B cell (primary cell): ENCODE measurements at places on chromosomes 4 and X.

GRCh38 chr4:181517491-181517890, 725.7 kb upstream of the TENM3 start:
- DNase-seq, result no peak

- no peak for DNase-seq
Measured at GRCh38 chrX:97787849-97788248, 904.1 kb downstream of the RPA4 start.

- no peak for DNase-seq
Measured at GRCh38 chrX:22629105-22629725, 356.5 kb downstream of the CBLL2 start.

- no peak for DNase-seq
Measured at GRCh38 chrX:72029483-72030411, 102.0 kb downstream of the RTL5 start.

DNA sequence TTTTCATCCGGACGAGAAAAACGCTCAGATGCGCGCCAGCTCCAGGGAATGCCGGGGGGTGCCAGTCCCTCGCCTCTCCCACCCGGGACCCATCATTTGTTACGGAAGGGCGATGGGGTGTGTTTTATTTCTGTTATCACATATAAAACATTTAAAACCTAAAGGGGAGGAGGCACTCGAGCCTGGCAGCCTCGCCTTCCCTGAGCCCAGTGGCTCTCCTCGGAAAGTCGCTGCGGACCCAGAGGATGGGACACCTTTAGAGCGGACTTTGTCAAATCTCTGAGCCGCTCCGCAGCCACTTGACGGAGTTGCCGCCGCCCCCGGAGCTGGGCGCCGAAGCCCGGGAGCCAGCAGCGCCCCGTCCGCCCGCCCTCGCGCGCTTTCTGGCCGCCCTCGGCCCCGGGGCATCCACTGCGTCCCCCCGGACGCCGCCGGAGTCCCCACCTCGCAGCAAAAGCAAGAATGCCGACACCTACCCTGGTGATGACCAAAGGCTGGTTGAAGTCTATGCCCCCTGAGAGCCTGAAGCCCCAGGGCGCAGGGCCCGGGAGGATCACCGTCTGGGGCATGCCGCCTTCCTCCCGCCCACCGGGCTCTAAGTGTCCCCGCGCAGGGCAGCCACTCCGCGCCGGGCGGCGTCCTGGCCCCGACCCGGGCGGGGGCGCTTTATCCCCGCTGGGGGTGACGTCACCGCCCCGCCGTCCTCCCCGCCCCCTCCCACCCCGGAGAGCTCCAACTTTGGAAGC, at the start of gene PDLIM3:
Gene PDLIM3, minus strand, starts transcription at position 642 of the 746 bp plus-strand sequence. Its CDS starts 73 bp downstream, at position 569.
- peak; percentile 34 for DNase-seq

GRCh38 chrX:150085881-150086280, 147.6 kb upstream of the EOLA2 start:
- DNase-seq, result no peak

GRCh38 chr4:32562010-32562409, 1841.8 kb downstream of the PCDH7 start:
- no peak for DNase-seq

GRCh38 chrX:51257490-51257889, 75.1 kb upstream of the NUDT10 start:
- no peak for DNase-seq

DNA sequence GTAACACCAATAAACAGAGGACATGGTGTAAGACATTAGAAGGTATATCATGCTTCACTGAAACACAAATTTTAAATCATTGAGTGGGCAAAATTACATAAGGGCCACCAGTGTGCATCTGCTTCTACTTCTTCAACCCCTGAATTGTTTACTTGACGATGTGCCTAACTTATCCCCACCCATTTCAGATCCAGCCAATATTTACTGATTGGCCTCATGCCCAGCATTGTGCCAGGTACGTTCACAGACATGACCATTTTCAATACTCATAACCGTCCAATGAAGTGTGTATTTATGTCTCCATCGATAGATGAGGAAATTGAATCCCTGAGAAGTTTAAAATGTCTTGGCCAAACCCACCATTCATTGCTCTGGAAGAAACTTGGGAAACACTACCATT, 208.3 kb upstream of the MID1 start:
- DNase-seq, result no peak

- DNase-seq, result no peak
Measured at GRCh38 chrX:35507701-35508100, 290.4 kb upstream of the MAGEB16 start.

GRCh38 chr4:159366966-159367780, 264.3 kb downstream of the RAPGEF2 start:
- no peak for DNase-seq

GRCh38 chrX:39459952-39460351, 637.8 kb downstream of the BCOR start:
- DNase-seq, result no peak

- peak; percentile 59 for DNase-seq
Measured at GRCh38 chrX:17737986-17738713, 857 bp downstream of the SCML1 start.

GRCh38 chrX:140804292-140804691, 94.7 kb downstream of the LINC00632 start:
- DNase-seq, result no peak

DNA sequence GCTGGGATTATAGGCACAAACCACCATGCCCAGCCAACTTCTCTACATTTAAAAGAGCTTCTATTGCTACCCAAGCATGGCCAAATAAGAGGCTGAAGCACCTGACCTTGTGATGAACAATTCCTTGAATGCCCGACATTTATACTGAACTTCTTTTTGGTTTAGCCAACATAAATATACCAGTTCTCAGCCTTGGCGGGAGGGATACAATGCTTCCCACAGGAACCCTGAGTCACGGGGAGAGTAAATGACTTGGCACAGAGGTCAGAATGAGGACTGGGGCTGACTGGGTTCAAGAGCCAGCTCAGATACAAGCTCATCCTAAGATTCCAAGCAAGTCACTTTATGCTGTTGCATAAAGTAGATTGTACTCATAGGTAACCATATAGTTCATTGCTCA, 6.1 kb downstream of the HOPX start:
- DNase-seq, result no peak

GRCh38 chrX:13760426-13760825, 25.9 kb downstream of the OFD1 start:
- no peak for DNase-seq

DNA sequence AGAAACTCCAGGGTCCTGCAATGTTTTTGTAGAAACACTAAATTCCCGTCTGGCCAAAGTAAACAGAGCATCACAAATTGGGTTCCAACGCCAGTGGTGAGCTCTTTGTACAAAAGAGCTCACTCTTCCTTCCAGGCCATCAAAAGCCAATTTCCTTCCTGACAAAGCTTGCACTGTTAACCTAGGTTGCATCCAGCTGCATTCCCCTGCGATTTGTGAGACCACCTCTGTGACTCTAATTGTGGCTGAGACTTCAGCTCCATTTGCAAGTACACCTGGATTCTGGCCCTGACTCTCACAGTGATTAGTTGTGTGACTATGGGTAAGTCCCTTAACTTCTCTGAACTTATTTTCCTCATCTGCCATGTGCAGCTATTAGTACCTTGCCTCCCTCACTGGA, 212.5 kb upstream of the CXorf66 start:
- DNase-seq, result no peak

- DNase-seq, result peak; percentile 17
Measured at GRCh38 chr4:48778431-48779094, 1.5 kb downstream of the FRYL start.

DNA sequence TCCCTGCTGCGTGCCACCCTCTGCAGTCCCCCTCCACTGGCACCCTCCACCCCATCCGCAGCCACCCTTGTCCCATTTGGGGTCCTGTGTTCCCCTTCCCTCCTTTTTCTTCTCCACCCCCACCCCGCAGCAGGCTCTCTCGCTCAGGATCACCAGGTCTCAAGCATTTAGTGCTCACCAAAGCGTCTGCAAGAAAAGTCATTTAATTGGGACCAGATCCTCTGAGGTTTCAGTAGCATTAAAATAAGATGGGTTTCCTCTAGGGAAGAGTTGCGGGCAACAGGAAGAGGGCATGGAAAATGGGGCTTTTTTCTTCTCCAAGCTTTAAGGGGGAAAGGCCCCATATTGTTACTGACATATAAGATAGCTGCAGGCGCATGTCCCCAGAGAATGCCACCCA, 4.9 kb upstream of the HAUS7 start:
- no peak for DNase-seq

GRCh38 chr4:173314715-173315114, 19.4 kb downstream of the HMGB2 start:
- DNase-seq, result no peak

GRCh38 chrX:6002056-6002455, 226.6 kb downstream of the NLGN4X start:
- no peak for DNase-seq

GRCh38 chr4:175062183-175062592, 144.0 kb downstream of the ADAM29 start:
- peak; percentile 3 for DNase-seq

DNA sequence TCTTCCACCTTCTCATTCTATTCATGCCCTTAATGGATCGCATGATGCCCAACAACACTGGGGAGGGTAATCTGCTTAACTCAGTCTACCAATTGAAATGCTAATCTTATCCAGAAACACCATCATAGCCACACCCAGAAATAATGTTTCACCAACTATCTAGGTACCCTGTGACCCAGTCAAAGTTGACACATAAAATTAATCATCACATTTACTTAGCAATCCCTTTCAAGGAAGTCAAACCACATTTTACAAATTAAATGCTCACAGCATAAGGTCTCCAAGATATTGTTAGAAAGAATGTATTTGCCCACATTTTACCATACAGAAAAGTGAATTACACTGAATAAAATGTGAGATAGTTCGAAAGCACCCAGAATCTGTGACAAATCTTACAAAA, 92.5 kb downstream of the PRSS12 start:
- DNase-seq, result no peak

GRCh38 chr4:133943081-133943480, 258.5 kb downstream of the PABPC4L start:
- no peak for DNase-seq

GRCh38 chr4:176309046-176309445, 10.7 kb upstream of the SPCS3 start:
- DNase-seq, result peak; percentile 14

DNA sequence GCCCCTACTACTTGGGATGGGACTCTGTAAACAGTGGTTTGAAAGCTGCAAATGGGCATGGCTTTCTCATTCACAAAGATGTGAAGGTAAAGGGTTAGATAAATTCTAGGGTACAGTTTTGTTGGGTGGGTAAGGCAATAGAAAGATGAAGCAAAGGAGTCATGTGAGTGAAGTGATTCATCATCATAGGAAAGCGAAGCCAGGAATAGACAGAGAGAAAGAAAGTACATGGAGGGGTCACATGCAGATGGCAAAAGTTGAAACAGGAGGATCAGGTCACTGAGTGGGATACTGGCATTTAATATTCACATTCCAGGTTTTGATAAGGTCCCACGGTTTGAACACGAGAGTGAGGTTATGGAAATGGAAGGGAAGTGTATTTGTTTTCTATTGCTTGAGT, 8.2 kb upstream of the ABCG2 start:
- DNase-seq, result no peak

- DNase-seq, result no peak
Measured at GRCh38 chr4:31999848-32000247, 1279.7 kb downstream of the PCDH7 start.

- DNase-seq, result no peak
Measured at GRCh38 chr4:104272966-104273365, 221.7 kb downstream of the CXXC4 start.

DNA sequence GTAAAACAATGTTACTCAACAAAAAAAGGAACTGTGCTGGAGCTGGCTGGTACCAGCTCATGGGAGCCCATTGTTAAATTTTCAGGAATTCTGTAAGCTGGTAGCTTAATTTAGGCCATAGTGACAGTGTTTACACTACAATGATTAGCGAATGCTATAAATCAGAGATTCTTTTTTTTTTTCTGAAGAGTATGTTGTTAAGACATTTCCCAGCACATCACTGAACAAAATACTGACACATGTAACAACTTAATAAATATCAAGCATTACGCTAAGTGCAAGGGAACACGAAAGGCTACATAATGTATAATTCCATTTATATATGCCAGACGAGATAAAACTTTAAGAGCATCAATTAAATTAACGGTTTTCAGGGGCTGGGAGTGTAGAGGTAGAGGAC, 4.4 kb downstream of the WDFY3 start:
- no peak for DNase-seq

- DNase-seq, result no peak
Measured at GRCh38 chrX:130418740-130419139, 17.0 kb downstream of the RBMX2 start.

- no peak for DNase-seq
Measured at GRCh38 chrX:65600106-65600505, 65.5 kb upstream of the LAS1L start.

GRCh38 chr4:22246847-22247246, 269.0 kb downstream of the ADGRA3 start:
- DNase-seq, result no peak

DNA sequence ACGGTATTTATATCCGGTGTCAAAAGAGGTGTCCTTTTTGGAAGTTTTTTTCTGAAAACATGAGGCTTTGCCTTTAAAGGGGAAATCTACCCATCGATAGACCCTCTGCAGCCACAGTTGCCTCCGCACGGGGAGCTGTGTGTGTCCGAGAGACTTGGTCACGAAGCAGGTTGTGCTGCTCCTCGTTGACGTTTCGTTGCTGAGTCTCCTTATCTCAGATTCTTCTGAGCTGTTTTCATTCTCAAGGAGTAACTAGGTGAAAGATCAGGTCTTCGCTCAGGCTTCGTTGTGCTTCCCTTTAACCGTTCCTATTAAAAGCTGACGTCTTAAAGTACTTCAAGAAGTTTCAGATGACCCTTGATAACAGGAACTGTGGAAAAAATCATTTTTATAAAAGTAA, 23.8 kb downstream of the TRMT44 start:
- DNase-seq, result no peak

- DNase-seq, result no peak
Measured at GRCh38 chr4:27692158-27692557, 831.5 kb downstream of the STIM2 start.

GRCh38 chr4:123516576-123516975, 120.0 kb downstream of the SPRY1 start:
- no peak for DNase-seq

DNA sequence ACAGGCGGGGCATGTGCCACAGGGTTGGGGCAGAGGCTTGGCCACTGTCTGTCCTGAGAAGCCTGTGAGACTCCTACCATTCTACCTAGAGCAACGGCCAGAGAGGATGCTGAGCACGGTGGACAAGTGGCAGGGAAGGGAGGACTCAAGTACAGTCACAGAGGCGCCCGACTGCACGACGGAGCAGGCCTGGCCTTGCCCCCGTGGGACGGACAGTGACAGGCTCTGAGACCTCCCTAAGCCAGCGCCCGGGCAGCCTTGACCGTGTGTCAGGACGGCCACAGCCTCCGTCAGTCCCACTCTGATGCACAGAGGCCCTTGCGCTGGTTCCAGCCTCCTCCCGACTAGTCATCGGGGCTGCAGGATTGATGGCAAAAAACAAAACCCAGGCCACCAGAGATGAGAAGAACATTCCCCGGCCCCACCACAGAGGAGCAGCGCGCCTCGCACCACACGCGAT, 36.7 kb upstream of the MXD4 start:
- no peak for DNase-seq

DNA sequence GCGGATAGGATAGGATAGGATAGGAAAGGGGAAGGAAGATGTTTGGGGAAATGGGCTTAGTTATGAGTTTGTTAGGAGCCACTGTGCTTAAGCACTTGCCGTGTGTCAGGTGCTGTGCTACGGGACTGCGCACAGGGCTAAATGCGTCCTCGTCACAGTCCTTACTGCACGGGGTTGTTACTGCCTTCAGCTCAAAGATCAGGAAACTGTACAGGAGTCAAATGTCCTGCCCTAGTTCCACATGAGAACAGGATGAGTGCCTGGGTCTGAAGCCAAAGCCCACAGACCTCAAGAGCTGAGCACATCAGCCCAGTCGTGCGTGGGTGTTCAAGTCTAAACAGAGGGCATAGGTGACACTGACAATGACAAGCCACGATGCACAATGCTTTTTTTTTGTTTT, 15.0 kb downstream of the ACSL1 start:
- DNase-seq, result no peak
